Ecto neural progenitor cell (in vitro differentiated cells): ENCODE measurements at places on chromosomes 12 and 14.

DNA sequence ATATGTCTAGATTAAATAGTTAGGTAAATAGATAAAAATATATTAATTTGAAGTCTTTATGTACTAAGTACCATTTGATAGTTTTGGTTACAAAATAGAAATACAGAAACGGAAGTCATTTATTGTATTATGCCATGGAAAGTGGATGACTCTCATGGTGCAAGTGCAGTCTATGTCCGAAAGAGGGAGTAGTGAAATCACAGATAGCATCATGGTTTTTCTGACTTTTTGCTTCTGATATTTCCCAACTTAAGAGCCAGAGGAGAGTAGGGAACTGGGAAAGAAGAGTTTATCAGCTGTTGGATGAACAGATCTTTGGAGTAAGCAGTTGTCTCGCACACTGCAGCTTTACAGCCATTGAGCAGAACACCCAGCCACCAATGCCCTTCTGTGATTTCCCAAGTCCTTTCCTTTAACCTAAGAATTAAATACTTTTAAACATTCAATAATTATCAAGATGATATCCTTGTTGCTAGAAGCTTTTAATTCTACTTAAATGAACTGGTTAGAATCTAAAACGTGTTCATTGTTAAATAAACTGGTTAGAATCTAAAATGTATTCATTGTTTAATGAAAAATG, 18.4 kb upstream of the SRGAP1 start:
- no peak for DNase-seq

DNA sequence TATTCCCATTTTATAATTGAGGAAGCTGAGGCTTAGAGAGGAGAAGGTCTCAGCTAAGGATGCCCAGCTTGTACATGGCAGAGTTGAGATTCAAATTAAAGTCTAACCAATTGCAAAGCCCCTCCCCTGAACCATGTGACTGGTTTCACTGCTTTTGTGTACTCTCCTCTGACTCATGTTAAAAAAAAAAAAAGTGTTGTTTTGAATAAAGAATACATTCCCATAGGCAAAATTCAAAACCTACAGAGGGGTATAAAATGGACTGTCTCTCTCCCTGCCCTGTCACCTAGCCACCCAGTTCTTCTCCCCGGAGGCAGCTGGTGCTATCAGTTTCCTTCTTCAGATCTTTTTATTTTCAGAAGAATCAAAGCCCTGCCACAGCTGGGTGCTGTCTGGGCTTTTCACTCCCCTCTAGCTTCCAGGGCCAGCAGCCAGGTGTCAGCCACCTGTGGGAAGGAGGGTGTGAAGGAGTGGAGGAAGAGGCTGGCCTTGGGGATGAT, 5.4 kb downstream of the PSMD9 start:
- DNase-seq, result no peak

GRCh38 chr12:46160101-46160980, 108.5 kb downstream of the SLC38A1 start:
- DNase-seq, result no peak

GRCh38 chr14:58737511-58737910, 99.7 kb downstream of the DACT1 start:
- no peak for DNase-seq

DNA sequence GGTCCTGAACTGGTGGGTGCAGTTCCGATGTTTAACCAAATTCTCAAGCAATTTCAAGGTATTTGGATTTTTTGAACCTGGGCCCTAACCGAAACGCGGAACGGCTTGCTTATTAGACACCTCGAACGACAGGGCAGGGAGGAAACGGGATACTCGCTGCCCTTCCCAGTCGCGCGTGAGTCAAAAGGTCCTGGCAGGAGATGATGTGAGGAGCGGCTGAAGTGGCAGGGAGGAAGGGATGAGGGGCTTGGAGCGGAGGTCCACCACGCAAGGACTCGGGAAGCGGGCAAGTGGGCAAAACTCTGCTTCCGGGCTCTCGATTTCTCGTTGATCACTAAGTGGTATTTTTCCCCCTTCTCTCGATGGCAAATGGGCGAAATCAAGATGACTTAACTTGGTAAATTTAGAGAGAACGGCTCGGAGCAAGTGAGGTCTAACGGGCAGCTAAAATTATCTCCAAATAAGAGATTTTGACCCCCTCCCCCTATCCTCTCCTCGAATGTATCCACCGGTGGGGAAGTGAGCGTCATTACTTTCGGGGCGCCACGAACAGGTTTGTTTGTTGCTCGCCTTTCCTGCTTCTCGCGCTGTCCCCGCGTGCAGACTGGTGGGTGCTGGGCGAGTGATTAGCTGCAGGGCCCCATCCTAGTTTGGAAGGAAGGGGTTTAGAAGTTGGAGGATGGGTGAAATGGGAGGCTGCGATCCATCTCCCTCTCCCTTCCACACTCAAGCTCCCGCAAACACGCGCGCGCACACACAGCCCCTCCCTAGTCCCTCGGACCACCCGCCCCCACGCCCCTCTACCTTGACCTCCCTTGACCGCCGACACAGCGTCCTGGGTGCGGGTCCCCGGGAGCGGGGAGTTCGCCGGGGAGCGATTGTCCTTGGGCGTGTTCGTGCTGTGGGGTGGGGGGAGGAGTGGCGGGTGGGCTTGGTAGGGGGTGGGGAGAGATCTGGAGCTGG, 986 bp upstream of the NTF3 start:
- DNase-seq, result peak; percentile 69

DNA sequence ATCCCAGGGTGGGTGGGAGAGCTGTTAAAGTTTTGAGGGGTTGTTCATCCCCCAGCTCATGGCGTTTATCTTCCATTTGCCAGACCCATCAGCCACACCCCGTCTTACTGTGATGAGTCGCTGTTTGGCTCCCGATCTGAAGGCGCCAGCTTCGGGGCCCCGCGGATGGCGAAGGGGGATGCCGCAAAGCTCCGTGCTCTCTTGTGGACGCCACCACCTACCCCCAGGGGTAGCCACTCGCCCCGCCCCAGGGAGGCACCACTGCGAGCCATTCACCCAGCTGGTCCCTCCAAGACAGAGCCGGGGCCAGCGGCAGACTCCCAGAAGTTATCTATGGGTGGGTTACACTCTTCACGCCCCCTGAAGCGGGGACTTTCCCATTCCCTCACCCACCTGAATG, 5.7 kb downstream of the RITA1 start:
- no peak for DNase-seq

GRCh38 chr12:109428037-109428629, 49.0 kb downstream of the KCTD10 start:
- DNase-seq, result no peak

DNA sequence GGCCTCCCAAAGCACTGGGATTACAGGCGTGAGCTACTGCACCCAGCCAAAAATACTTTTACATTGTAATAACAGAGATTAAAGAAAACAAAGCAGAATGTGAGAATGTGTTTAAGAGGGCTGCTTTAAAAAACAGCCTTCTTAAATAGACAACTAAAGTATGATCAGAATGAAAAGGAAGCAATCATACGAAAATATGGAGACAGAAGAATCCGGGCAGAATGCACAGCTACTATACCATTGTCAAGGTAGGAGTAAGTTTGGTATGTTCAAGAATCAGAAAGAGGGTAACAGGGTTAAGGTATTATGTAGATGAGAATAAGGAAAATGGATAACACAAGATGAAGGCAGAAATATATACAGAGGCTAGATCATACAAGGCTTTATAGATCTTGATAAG, 8.5 kb downstream of the SEC23A start:
- DNase-seq, result no peak

GRCh38 chr12:23895792-23896218, 53.7 kb downstream of the SOX5 start:
- peak; percentile 78 for DNase-seq

DNA sequence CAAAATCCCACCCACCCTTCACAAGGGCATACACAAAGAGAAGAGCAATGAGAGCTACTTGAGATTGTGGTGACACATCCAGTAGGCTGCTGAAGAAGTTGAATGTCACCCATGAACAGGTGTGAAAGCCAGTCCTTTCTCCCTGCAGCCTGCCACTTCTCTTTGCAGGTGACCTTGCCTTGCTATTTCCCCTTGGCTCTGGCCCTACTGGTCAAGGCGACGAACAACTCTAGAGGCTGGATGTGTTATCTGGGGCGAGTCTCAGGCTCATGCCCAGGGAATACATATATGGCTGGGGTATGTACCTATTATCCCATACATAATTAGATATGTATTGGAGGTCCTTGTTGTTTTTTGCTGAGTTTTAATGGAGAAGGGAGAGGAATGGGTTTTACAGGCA, 70.2 kb upstream of the EGLN3 start:
- no peak for DNase-seq

GRCh38 chr14:30270200-30271161, 288.5 kb upstream of the G2E3 start:
- DNase-seq, result peak; percentile 91

- DNase-seq, result peak; percentile 29
Measured at GRCh38 chr14:105844047-105844630, 317.8 kb downstream of the TMEM121 start.
